ENCODE measurements at places on chromosomes 13 and 19.
A peak's percentile ranks its signal among the peaks of the same experiment; 100 is the strongest.

- DNase-seq = no peak
Observed at GRCh38 chr13:73741111-73741510, 393.1 kb downstream of the KLF12 start.

DNA sequence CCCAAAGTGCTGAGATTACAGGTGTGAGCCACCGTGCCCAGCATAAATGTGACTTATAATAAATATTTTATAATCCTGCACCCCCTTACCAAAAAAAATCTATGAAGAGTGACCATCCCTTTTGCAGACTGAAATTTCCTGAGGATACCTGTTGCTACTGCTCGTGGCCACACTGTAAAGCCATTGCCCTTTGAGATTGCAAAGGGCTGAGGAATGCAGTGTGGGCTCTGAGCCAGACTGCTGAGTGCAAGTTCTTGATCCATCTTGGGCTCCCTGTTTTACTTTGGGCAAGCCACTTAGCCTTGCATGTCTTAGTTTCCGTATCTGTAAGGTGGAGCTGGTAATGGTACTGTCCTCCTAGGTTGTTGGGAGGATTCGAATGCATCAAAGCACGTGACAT lies 23.4 kb downstream of the SIPA1L3 start:
- DNase-seq = no peak

DNA sequence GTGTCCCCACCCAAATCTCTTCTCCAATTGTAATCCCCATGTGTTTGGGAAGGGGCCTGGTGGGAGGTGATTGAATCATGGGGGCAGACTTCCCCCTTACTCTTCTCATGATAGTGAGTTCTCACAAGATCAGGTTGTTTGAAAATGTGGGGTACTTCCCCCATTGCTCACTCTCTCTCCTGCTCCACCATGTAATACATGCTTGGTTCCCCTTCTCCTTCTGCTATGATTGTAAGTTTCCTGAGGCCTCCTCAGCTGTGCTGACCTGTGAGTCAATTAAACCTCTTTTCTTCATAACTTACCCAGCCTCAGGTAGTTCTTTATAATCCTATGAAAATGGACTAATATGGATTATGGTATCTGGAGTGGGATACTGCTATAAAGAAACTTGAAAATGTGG lies 24.1 kb downstream of the ING1 start:
- no peak for DNase-seq

DNA sequence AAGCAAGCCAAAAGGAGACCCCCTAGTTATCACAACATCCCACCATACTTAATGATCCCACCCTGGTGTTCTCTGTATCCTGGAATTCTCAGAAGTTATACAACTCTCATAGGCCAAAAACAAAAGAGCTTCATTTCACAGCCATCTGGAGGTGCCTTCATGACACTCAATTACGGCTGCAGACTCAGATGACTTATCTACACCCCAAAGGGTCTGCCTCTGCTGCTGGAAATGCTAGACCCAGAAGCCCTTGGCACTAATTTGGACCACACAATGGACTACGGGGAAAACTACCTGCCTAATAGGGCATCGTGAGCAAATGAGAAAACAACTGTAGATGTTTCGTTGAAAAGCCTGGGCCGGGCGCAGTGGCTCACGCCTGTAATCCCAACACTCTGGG lies 40.2 kb downstream of the BRD4 start:
- no peak for DNase-seq

DNA sequence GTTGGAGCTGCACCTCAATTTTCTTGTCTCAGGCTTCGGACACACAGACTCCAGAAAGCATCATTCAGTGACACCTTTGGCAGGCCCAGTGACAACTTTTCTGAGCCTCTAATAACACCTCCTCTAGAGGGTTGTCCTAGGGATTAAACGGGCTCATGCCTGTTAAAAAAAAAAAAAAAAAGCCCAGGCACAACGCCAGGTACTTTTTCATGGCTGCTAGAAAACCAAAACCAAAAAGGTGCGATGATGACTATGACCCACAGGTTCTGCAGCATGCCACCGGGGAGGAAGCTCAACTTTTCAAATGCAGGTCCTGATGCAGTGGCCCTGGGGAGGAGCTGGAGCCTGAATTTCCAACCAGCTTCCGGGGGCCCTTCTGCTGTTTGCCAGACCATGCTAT lies 184.2 kb downstream of the ABCC4 start:
- DNase-seq = no peak

DNA sequence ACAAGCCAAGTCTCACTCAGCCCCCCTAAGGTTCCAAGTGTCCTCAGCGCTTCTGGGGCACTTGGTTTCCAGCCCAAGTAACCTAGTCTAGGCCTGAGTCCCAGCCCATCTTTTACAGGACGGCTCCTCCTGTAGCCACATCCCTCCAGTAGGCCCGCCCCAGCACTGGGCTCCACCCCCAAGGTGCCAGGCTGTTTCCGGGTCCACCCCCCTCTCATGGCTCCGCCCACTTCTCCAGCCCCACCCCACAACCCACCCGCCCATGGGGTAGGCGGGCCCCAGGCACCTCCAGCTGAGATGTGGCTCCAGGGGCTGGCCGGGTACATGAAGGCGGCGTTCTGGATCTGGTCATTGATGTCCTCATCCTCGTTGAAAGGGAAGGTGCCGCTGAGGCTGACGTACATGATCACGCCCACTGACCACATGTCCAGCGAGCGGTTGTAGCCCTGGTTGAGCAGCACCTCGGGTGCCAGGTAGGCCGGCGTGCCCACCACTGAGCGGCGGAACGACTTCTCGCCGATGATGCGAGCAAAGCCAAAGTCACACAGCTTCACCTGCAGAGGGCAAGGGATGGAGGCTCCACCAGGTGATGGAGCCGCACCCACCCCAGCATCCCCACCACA lies 17.2 kb upstream of the DACT3 start:
- no peak for DNase-seq

DNA sequence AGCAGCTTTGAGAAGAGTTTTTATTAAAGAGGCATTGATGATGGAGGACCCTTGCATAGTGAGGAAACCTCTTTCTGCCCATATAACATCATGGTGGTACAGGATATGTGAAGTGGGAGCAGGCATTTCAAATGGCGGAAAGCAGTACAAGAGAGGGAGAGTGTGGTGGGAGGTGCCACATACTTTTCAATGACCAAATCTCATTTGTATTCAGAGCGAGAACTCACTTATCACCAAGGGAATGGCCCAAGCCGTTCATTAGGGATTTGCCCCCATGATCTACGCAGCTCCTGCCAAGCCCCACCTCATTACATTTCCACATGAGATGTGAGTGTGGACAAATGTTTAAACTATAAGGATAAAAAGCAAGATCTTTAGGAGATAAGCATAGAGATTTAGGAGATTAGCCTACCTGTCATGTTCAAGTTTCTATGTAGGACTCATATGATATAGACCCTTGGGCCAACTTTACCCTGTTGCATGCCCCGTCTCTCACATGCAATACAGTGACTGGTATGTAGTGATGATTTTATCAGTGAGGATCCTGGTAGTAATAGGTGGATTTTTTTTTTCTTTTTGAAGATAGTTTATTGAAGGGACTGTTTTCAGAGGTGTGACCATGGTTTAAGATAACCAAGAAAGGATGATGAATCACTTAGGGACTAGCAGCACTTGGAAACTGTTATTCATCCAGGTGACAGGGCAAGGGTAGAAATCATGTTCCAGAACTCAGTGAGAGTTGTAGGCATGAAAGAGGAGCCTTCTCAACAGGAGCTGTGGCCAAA lies 38.3 kb downstream of the DNAJC15 start:
- no peak for DNase-seq

DNA sequence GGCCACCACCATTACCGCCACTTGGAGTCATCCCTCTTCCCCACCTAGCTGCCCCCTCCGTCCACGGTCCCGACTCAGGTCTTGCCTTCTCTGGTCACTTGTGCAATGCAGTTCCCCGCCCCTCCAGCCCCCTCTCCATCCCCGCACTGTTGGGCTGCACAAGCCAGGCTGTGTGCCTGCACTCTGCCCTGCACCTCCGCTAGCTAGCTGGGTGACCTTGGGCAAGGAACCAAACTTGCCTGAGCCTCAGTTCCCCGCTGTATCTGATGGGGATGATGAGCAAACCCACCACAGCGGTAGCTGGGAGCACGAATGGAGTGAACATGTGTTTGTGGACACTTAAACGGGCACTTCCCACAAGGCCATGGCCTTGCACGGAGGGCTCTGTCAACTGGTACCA lies 5.6 kb upstream of the TMEM147 start:
- no peak for DNase-seq

GRCh38 chr13:47903836-47904235 lies 97.2 kb downstream of the SUCLA2 start:
- peak; percentile 1 for DNase-seq

- no peak for DNase-seq
Observed at GRCh38 chr13:46665248-46665632, 112.3 kb downstream of the LRCH1 start.

DNA sequence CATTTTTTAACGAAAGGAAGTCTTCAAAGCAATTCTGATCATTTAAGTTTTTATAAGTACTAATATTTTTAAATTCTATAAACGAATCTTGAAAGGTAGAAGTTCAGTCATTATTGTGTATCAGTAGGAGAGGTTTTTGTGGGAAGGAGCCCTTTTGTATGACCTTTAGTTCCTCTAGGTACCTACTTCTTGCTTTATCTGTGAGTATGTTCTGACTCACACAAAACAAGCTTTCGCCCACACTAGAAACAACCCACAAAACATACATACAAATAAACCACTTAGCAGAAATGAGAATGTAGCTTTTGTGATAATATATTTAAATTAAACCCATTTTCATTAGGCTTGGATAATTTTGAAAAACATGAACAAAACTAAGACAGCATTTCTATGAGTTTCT lies 27.8 kb downstream of the ERCC5 start:
- no peak for DNase-seq
